Mammary epithelial cell (primary cell): ENCODE measurements at places on chromosomes 5 and 9.

DNA sequence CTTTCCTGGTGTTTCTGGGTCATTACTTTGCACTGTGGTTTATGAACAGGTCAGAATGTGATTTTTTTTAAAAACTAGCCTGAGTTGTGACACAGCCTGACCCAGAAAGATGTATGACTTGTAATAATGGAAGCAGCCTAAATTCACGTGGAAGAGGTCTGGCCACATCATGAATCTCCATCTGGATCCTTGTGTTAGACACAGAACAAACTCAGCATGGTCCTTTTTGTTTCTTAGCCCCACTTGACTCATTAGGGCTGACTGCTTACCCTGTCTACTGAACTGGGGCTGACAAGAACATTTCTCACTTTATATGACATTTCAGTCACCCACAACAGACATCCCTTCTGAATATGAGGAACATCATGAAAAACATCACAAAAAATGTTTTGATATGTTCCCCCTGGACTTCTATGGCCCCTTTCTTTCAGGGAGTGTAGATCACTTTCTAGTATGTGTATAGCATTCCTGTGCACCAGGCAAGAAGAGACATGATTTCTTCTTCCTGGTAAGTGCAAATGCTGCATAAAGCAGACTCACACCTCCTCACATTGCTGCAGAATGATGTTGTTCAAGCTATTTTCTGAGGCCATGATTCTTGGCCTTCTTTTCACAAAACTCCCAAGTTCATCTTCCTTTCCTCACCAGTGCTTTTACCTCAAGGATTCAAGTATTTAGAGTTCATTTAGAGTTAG is 52.3 kb downstream of the ZNF622 start:
- peak; percentile 57 for DNase-seq

GRCh38 chr5:1312993-1313833 is 18.3 kb upstream of the TERT start:
- DNase-seq: peak; percentile 22

DNA sequence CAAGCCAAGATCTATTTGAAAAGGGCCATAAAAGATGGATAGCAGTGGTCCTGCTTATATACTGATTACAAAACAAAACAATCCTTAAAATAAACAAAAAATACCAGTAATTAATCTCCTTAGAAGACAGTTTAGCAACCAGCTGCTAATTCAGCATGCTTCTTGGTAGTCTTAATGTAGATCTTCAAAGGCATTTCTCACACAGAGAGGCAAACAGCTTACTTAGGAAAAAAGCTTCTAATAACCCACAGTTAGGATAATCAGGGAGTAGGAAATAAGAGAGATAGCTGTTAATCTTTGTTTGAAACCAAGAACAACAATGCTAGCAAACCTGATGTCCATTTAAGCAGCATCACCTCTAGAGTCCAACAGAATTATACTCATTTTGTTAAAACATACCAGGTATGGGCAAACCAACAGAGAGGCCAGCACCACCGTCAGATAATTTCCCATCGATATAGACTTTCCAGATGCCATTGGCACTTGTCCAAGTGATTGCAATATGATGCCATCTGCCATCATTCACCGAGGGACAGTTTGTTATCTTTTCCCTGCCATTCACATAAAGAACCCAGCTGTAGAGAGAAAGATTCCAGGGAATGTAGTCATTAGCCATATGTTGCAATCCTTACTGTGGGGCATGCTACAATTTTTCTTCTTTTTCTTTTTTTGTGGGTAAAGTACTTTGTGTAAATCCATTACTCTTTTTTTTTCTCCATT is 105.6 kb upstream of the TXNDC8 start:
- peak; percentile 51 for DNase-seq

- no peak for DNase-seq
These were observed 13.9 kb downstream of the PLK2 start for GRCh38 chr5:58446024-58446423.

- DNase-seq: no peak
These were observed 407.1 kb upstream of the DMAC1 start for GRCh38 chr9:8206720-8207119.

- peak; percentile 80 for DNase-seq
These were observed 64.8 kb downstream of the ALDH1A1 start for GRCh38 chr9:72888067-72888466.

DNA sequence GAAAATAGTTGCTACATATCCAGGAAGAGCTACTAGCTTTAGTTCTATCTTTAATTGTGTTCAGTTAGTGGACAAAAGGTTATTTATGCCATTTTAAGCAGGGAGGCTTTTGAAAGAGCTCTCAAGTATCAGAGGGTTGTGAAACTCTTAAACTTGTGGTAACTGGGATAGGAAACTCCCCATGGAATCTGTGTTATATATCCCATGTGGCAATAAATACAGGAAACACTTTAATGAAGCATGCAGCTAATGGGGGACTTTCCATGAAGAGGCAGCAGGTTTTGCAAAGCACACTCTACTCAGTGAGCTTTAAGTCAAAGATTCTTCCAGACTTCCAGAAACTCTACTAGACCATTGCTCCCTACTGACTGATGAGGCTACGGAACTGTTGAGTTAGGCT is 805.0 kb upstream of the C9orf72 start:
- peak; percentile 35 for DNase-seq

- peak; percentile 8 for DNase-seq
These were observed 99.6 kb downstream of the APBA1 start for GRCh38 chr9:69572611-69573010.

GRCh38 chr5:112303685-112304084 is 115.4 kb downstream of the EPB41L4A start:
- DNase-seq: no peak

DNA sequence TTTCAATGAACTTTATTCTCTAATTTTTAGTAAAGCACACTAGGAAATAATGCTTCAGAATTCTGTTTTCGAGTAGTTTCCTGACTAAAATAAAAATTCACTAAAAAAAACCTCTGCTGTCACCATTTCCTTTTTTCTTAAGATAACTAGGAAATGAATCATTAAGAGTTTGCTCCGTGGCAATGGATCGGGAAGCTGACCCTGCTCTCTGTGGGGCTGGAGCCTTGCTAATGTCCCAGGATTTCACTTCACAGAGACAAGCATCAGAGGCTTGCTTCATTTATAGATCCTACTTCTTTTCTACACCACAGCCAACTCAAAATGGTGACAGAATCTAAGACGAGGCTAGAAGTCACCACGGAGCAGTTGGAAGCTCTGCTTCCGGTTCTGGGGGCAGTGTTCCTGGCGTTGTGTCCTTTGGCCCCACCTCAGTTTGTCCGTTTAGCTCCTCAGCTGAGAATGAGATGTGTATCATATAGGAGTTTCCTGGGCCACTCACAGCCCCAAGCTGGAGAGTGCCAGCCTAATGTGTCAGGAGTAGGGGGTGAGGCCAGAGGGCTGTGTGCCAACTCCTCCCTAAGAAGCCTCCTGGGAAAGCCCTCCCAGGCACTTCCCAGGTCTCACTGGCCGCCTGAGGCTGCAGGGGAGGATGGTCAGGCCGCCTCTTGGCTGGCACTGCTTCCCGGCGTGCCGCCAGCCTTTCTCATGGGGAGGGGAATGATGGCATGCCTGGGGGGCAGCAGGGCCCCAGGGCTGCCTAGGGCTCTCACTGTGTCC is 19.6 kb downstream of the TENT4A start:
- peak; percentile 58 for DNase-seq

DNA sequence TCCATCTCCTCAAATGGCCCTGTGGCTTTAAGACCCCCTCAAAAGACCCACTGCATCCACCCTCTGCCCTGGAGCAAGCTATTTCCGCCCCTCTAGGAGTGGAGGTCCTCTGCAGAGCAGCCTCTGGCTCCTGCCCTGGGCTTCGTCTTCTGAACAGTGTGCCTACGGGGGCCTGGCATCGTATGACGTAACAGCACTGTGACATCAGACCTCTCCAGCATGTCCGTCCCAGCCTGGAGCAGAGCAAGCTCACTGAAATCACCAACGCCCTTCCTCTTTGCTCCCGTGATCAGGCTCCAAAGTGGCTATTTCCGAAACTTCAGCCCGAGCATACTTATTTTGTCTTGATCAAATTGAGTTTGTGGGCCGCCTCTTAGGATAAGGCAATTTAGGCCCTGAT is 69.1 kb upstream of the PTCH1 start:
- no peak for DNase-seq

DNA sequence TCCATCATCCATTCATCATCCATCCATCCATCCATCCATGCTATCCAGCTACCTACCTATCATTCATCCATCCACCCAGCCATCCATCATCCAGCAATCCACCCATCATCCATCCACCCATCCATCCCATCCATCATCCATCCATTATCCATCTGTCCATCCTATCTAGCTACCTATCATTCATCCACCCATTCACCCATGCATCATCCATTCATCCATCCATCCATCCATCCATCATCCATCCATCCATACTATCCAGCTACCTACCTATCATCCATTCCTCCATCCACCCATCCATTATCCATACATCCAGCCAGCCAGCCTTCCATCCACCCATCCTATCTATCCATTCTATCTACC is 26.3 kb downstream of the SLC6A3 start:
- DNase-seq: no peak
